ENCODE measurements at places on chromosomes 6 and 20.

- peak; percentile 29 for DNase-seq
Observed at GRCh38 chr6:75205776-75206575, at the start of gene COL12A1. Gene COL12A1 (minus strand): TSS chr6:75206053. CDS start chr6:75202792, 3,261 bp downstream.

GRCh38 chr20:4661191-4661590 is 60.5 kb upstream of the PRND start:
- DNase-seq = peak; percentile 17

DNA sequence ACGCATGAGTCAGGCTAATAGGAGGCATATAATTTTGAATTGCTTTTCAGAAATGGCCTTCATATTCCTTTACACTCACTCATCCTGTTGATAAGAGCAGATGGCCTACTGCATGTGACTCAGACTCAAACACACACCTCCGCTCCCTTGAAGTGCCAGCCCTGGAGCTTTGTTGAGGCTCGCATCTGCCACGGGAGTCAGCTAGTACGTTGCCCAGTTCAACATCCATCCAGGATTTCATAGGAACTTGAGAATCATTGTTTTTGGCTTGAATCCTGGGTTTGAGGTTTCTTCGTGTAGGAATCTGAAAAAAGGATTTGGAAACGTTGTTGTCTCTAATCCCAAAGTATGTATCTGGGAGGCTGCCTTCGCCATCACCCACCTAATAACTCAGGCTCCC is 87.4 kb upstream of the JAG1 start:
- DNase-seq = no peak

DNA sequence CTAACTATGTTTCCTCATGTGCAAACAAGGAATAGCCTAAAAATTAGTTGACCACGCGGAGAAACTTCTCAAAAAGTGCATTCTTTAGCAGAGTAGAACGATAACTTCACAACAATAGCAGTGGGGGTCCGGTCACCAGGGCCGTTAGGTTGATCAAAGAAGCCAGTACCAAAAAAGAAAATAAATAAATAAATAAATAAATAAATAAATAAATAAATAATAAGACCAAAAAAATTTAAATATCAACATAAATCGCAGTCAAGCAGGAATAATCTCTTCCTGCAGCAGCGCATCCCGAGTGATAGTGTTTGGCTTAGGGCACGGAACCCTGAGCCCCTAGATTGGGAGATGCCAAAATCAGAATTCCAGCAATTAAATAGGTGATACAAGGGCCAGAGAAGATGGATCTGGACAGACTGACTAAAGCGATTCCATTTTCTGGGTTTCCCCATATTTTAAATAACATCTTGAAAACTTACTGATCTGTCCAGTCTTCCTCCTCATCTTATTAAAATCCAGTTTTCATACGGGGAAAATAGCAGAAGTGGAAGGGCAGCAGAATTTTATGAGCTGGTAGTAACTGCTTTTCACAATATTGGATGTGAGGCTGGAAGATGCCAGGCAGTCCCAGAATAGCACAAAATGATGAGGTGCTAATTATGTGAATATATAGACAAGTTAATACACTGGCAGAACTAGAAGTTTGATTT is 4.4 kb upstream of the OLIG3 start:
- DNase-seq = no peak

- DNase-seq = no peak
Observed at GRCh38 chr20:10423735-10424134, 10.3 kb downstream of the MKKS start.

DNA sequence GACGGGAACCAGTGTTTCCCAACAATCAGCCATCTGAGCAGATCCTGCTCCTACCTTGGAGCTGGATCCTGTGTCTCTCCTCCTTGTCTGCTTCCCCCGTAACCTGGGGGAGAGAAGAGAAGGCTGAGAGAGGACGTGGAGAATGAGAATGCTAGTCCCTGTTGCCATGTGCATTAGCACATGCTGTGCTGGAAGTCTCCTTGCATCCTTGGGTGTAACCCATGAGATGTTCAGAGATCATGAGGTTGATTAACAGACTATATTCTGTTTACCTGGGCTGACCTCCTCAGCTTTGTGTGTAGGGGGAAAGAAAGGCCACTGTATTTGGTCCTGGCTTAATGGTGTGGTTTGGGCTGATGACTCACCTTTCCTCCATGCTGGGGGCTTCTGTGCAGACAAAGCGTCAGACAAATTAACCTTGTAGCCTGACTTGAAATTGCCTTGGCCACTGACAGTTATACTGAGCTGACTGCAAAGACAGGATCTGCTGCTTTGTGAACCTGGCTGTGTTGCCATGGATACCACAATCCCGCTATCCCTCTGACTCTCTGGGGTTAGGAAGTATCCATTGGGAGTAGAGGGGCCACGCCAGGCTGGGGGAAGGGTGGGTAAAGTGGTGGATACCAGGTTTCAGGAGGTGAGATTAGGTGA is 243.7 kb upstream of the CHD6 start:
- no peak for DNase-seq

- no peak for DNase-seq
Observed at GRCh38 chr6:30172681-30173080, 9.3 kb downstream of the TRIM15 start.

DNA sequence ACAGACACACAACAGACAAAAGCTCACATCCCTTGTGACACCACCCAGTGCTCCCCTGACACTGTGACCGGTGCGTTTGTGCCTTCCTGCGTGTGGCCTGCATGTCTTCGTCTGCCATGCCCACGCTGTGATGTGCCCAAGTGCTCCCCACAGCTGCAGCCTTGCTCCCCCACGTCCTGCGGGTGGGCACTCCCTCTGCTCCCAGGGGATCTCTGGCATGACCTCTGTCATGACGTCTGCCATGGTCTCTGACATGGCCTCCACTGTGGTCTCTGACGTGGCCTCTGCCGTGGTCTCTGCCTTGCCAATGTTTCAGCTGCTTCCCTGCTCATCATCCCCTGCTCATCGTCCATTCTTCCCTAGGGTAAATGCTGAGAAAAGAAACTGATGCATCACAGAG is 200.9 kb downstream of the DLL1 start:
- peak; percentile 21 for DNase-seq

DNA sequence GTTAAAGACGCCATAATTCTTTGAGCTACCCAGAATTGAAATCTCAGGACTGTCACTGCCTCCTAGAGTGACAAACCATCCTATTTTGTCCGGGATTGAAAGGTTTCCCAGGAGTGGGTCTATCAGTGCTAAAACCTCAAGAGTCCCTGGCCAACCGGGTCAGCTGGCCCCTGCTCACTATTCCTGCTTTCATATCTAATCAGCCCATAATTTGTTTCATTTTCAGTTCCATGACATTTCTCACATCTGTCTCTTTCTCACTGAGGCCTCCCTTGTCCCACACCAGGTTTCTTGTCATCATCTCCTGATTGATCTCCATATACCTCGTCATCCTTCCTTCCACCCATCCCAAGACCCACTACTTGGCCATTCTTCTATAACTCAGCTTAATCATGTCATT is 98.2 kb downstream of the SLC35B3 start:
- no peak for DNase-seq

GRCh38 chr20:23640671-23641667 is 3.2 kb upstream of the CST3 start:
- DNase-seq = no peak

DNA sequence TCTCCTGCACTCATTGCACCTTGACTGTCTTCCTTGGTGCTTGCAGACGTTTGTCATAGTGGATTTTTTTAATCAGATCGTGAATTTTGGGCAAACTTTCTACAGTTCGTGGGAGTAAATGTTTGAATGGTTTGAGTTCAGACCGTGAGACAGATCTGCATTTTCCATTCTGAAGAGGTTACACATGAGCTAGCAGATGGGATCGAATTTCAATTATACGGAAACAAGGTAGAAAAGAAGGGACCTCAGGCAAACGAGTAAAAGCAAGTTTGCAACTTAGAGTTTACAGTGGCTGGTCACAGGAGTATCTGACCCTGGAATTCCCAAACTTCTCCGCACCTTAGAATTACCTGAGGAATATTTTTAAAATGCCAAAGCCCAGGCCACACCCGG is 17.2 kb upstream of the NCR2 start:
- DNase-seq = no peak

GRCh38 chr20:20404633-20405032 is 36.7 kb downstream of the INSM1 start:
- DNase-seq = no peak

GRCh38 chr6:11423072-11423471 is 114.5 kb upstream of the TMEM170B start:
- DNase-seq = no peak

DNA sequence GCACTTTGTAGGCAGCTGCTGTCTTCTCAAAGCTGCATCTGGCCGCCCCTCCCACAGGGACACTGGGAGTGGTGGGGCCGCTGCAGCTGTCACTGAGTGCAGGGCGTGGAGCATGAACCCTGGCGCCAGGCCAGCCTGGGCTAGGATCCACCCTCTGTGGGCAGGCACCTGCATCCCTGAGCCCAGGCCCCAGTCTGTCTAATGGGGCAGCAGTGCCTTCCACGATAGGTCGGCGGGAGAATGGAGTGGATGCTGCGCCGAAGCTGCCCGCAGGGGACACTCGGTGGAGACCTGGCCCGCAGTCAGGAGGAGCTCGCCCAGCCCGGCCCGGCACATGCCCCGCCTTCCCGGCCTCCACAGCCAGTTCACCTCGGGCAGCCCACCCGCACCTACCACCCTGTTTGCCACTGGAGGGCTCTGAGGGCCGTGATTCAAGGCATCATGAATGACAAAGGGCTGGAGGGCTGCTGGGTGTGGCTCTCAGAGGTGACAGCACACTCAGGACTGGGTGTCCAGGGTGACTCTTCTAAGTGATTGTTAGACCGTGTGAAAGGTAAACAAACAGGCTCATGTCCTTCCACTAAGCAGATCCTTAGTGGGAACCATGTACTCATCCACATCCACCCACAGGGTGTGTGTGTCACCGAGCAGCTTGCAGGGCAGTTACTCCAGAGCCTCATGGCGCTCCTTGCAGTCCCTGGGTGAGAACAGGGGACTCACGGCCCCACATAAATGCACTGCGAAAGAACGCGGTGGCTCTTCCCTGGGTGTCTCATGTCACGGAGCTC is 133.9 kb downstream of the AGPAT4 start:
- DNase-seq = no peak

GRCh38 chr6:53647462-53648094 is 18.0 kb downstream of the KLHL31 start:
- DNase-seq = peak; percentile 33

GRCh38 chr20:7516621-7517111 is 423.6 kb downstream of the HAO1 start:
- DNase-seq = no peak

GRCh38 chr6:84428300-84428907 is 201.0 kb upstream of the CEP162 start:
- DNase-seq = peak; percentile 17

- no peak for DNase-seq
Observed at GRCh38 chr6:14767226-14767625, 478.6 kb upstream of the JARID2 start.

DNA sequence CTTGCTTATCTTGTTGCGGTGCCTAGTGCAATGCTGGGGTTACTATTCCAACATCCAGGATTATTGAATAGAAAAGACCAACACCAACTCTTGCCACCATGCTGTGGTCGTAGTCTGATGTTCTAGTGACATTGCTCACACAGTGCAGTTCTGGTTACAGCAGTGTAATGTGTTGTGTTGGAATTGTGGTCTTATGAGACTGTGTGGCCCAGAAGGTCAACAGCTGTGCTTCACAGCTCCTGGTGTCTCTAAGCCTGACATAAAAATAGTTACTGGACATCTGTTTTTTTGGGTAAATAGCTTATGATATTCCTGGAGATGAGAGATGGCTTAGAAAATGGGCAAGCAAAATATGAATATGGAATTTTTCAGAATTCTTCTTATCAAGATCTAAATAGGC is 57.6 kb downstream of the SLC22A2 start:
- no peak for DNase-seq

GRCh38 chr6:44161997-44162338 is 3.3 kb downstream of the CAPN11 start:
- no peak for DNase-seq

- DNase-seq = no peak
Observed at GRCh38 chr6:108982154-108983113, 112.2 kb downstream of the SESN1 start.

- no peak for DNase-seq
Observed at GRCh38 chr20:59364611-59365010, 64.2 kb downstream of the EDN3 start.

DNA sequence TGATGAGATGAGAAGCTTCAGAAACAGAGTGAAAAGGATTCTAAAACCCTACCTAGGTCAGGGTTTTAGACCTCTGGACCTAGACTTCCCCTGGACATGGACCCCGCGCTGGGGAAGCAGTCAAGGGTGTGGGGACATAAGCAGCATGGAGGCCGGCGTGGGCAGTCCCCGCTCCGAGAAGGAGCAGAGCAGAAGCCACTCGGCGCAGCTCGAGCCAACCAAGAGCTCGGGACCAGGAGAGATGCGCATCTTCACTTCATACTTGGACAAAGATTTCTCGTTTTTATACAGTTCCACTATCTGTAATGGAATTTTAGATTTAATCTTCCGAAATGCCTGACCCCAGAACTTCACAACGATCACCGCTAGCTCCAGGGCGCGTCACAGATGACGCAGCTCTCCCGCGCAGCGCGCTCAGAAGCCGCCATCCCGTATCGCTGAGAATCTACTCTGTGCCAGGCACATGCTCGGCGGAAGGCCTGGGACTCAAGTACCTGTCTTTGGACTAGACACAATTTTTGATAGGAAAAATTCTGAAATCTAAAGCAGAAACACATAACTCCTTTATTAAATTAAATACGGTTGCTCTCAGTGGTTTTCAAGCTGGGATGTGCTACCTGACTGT is 60.3 kb downstream of the WDR27 start:
- DNase-seq = no peak

- DNase-seq = peak; percentile 71
Observed at GRCh38 chr6:34235307-34236130, 1.2 kb upstream of the HMGA1 start.

- DNase-seq = no peak
Observed at GRCh38 chr6:17589406-17590096, 10.6 kb upstream of the FAM8A1 start.

GRCh38 chr6:150334790-150335783 is 33.7 kb upstream of the IYD start:
- DNase-seq = peak; percentile 28

GRCh38 chr20:52824494-52825216 is 147.5 kb upstream of the TSHZ2 start:
- no peak for DNase-seq

GRCh38 chr6:3372184-3372846 is 84.5 kb downstream of the SLC22A23 start:
- DNase-seq = no peak

GRCh38 chr6:137283080-137283479 is 63.9 kb upstream of the IFNGR1 start:
- DNase-seq = no peak

DNA sequence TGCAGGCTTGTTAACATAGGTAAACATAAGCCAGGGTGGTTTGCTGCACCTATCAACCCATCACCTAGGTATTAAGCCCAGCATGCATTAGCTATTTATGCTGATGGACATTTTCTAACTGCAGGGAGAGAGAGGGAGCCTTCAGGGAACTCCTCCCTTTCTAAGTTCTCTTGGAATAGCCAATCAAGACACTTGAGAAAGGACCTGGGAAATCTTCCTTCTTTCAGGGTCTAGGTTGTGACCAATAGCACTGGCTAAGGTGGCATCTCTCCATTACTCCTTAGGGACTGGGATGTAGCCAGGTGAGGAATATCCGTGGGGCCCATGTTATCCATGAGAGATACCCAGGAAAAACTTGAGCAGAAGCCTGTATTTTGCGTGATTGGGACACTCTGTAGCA is 849.6 kb upstream of the MAP3K7 start:
- no peak for DNase-seq

Data from stimulated activated naive CD8-positive, alpha-beta T cell treated with anti-CD3 and anti-CD28 coated beads, Interleukin-15, Interleukin-2, amounts not matched to agents 100 U/mL and 50 U/mL, for 24 hours (primary cell).